ENCODE measurements at places on chromosomes 3 and 15.

DNA sequence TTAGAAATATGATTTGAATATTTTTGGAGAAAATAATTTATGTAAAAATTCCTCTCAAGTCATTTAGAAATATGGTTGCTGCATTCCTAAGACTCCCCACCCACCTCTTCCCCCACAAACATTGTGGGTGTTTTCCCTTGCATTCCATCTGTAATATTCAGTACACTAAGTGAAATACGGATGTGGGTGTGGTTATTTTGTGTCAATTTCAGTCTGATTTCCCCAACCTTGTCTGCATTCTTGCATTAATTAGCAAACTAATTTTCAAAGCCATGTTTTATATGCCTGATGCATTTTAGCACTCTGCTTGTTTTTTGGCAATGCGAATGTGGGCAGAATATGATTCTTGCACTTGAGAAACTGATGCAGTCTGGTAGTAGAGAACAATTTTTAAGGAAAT is 408.3 kb upstream of the RGMA start:
- no peak for DNase-seq

DNA sequence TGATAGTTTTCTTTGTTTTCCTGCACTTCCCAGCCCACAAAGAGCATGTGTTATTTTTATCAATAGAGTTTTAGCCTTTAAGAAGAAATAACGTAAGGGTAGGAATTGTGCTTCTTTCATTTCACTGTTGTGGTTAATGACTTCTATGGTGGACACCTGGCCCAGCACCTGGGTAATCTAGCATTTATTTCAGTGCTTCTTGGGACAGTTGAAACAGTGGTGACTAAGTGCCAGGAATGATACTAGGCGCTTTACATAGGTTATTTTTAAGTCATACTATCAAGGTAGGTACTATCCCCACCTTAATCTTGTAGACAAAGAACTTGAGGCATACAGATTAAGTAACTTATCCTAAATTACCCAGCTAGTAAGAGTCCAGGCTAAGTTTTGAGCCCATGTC is 243.8 kb downstream of the SOX2 start:
- DNase-seq: no peak

- DNase-seq: no peak
Measured at GRCh38 chr3:112228786-112229185, 65.2 kb downstream of the SLC9C1 start.

- no peak for DNase-seq
Measured at GRCh38 chr15:59317211-59317610, 55.5 kb downstream of the MYO1E start.

DNA sequence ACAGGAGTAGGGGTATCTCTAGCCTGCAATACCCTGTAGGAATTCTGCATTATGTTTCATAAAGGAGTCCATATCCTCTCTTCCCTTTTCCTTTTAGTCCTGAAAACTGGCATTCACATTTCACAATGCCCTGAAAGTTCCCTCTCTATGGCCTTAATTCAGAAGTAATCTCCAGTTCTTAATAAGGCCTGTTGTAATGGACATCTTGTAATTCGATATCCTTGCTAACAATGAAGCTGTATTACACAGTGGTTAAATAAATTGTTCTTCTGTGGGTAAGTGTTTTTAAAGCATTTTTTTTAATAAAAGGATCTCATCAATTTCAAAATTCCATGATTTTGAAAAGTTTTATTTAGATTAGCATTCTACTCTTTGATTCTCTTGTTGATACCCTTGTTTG is 34.3 kb upstream of the NEO1 start:
- DNase-seq: no peak

DNA sequence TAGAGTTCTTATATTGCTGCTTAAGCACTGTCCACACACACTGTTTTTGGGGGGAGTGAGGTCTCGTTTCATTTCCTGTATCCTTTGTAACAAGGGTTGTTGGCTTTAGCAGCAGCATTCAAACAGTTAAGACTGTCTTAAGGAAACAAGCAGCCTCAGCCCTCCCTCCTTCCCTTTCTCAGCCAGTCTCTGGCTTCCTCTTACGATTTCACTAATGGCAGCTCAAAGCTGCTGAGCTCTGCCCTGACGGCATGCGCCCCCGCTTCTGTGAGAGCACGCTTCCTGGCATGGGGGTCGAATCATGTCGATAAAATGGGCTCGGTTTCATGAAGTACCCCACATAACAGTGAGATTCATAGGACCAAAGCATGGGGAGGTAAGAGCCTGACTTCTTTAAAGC is 105.0 kb downstream of the KLHL25 start:
- no peak for DNase-seq

DNA sequence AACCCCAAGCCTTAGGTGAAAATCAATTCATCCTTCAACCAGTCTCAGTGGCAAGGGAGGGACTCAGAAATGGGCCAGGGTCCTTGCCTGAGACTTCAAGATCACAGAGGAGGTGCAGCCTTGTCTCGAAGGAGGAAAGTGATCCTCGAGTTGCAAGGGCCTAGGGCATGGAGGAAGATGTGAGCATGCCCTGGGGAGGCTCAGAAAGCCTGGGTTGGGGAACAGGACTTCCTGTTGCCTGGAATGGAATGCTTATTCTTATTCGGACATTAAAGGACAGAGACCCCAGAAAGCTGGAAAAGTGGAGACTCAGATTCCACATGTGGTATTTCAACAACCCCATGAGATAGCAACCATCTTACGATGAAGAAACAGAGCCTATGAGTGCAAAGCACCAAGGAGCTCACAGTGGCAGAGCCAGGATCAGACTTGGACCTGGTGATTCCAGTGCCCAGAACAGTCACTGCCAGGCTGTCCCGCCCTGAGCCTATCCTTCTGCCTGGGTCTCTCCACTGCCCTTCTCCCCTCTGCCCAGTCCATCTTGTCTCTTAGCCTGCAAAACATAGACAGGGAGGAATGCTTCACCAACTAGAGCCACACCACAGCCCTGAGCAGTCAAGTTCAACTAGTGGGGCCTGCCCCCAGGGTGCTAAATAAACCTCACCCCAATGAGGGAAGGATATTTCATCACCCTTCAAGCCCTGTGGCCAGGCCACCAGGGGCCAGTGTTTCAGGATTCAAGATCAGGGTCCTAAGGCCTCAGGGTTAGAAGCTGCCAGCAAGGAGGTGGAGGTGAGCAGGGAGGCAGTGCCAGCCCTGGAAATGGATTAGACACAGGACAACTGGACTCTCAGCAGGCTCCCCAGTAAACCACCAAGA is 21.9 kb downstream of the DAPK2 start:
- no peak for DNase-seq

- no peak for DNase-seq
Measured at GRCh38 chr3:135231737-135232136, 436.7 kb downstream of the EPHB1 start.

DNA sequence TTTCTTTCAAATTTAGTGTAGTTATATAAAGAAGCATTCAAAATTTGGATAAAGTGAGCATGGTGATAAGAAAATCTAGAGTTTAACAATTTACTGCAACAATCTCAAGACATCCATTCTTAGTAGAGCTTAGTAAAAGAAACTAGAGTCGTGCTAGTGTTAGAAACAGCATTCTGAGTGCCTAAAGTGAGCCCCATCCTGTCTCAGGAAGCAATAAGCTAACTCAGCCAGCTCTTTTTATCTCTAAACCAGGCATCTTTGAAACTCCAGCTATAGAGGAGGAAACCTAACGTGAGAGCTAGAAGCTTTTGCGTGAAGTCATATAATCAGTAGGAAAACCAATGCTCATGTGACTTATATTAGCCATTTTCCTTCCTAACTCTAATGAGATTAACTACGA is 1187.1 kb upstream of the EPHA6 start:
- DNase-seq: no peak

DNA sequence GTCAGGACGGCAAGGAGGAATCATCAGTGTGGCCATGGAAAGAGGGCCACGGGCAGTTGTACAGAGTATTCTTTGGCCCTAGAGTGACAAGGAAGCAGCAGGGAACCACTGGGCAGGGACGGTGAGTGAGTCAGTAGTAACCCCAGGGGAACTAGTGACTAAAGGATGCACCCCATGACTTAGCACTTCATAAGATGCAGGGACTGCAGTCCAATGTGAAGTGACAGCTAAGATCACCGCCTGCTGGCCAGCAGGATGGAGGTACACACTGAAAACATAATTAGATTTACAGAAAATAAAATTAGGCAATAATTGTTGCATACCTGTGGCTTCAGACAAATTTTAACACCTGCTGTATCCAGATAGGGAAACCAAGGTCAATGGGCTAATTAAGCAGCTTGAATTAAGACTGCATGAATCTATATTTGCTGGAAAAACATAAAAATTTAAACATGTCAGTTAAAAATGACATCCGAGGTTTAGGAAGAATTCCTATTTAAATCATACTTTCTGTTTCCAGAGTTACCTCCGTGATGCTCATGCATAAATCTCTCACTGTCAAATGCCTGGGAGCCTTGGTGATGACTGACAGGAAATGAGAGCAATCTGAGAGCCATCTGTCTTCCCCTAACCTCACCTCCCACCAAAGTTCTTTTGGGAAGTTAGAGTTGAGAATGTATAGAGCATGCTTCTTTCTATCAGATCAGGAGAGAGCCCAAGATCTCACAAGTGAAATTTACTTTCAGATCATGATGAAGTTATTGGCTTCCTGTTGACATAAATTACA is 56.5 kb downstream of the DCLK3 start:
- DNase-seq: no peak

- DNase-seq: no peak
Measured at GRCh38 chr15:58528188-58528870, 96.5 kb downstream of the LIPC start.

GRCh38 chr15:56835718-56836171 is 82.7 kb upstream of the TCF12 start:
- no peak for DNase-seq

GRCh38 chr15:74866090-74866489 is 7.1 kb downstream of the SCAMP2 start:
- DNase-seq: no peak

GRCh38 chr3:123341871-123342630 is 106.8 kb downstream of the ADCY5 start:
- no peak for DNase-seq

DNA sequence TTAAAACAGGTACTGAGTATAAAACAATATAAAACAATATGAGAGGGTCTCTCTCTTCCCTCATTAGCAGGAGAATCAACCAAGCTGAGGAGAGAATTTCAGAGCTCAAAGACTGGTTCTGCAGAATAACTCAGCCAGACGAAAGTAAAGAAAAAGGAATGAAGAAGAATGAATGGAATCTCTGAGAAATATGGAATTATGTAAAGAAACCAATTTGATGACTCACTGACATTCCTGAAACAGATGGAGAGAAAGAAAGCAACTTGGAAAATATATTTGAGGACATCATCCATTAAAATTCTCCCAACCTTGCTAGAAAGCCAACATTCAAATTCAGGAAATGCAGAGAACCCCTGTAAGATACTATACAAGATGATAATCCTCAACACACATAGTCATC is 630.9 kb downstream of the PYDC2 start:
- no peak for DNase-seq

DNA sequence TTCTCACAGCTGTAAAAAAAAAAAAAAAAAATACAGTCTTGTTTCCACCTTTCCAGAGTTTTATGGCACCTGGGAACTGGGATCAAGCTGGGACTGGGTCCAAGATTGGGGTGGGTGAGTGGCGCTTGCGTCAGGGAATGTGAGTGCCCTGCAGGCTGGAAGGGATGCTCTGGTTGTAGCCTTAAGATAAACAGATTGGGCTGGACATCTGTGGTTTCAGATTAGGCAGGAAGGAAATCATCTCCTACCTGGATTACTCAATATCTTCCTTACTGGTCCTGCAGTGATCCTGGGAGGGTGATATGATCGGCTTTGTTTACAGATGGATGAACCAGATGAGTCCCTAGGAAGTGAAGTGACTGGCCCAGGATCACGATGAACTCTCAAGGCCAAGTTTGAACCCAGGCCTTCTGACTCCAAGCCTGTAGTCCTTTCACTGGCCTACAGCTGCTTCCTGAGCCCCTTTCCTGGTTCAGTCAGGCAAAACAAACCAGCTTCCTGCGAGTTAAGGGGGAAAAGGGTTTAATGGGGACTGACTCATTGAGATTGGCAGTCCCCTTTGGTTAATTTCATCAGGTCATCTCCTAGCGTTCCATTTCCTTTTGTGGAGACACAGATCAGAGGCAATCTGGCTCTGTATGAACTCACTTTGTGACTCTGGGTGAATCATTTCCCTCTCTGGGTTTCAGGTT is 179.8 kb downstream of the THSD4 start:
- DNase-seq: no peak

- no peak for DNase-seq
Measured at GRCh38 chr3:52886049-52886730, 11.2 kb downstream of the STIMATE start.

GRCh38 chr15:89578146-89578545 is 2.9 kb downstream of the TICRR start:
- DNase-seq: no peak

- no peak for DNase-seq
Measured at GRCh38 chr3:17430582-17430981, 311.8 kb downstream of the TBC1D5 start.

DNA sequence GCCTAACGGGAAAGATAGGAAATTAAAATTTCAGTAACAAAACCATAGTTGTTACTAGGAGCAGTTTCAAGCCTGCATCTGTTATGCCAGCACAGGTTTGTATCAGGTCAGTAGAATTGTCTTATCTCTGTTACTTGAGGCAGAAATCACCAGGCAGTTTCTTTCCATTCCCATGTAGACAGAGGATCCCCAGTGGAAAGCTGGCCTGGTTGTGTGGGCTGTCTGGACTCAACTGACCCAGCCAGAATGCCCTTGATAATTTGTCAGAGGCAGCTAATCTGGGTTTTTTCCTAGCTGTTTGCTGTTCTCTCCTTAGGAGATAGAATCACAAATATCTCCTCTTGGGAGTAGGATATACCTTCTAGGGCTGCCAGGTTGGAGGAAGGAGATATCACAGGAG is 1044.7 kb downstream of the IGSF11 start:
- DNase-seq: no peak

DNA sequence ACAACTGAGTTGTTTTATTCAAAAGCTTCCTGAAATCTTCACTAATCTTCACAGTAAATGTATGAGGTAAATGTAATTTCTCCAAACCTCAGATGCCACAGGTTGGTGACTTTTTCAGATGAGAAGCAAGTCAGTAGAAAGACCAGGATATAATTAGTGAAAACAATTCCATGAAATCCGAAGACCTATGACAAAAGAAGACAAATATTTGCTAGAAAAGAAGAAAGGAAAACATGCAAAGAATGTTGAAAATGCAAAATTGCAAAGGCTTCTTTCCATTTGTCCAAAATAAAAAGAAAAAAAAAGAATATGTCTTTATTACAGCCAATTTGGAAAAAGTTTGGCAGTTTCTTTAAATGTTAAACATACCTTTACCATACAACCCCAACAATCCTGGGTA is 88.3 kb upstream of the MYRIP start:
- DNase-seq: no peak

All from right atrium auricular region (tissue), 2 donors.